ENCODE measurements at places on chromosomes 13 and 19.

- DNase-seq = no peak
Measured at GRCh38 chr13:45339399-45339798, 1.6 kb downstream of the TPT1 start.

DNA sequence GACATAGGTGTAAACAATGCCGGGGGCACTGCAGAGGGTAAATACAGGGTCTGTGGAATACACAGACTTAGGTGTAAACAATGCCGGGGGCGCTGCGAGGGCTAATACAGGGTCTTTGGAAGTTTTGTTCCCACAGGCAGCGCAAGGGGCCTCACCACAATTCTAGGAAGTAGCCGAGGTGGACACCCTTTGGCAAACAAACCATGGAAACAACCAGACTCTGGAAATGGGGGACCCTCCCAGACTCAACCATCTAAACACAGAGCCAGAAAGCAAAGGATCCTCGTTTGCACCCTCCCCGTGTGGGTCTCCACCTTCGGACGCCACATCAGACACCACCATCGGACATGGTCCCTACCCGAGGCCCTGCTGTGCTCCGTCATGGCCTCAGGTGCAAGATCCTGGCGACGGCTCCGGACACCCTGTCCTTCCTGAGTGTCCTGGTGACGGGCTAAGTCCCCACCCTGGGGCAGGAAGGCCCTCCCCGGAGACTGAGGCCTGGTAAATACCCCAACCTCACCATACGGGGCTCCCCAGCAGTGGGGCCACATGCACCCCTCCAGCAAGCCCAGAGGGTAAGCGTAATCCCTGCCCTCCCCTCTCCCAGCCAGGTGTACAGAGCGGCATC lies 16.7 kb upstream of the PLPP2 start:
- no peak for DNase-seq

- DNase-seq = no peak
Measured at GRCh38 chr19:10420444-10421239, at the start of gene PDE4A. TSS of gene PDE4A (plus strand) at chr19:10420538. CDS start at chr19:10420765, 227 bp downstream.

- DNase-seq = no peak
Measured at GRCh38 chr13:83248751-83249150, 633.5 kb downstream of the SLITRK1 start.

DNA sequence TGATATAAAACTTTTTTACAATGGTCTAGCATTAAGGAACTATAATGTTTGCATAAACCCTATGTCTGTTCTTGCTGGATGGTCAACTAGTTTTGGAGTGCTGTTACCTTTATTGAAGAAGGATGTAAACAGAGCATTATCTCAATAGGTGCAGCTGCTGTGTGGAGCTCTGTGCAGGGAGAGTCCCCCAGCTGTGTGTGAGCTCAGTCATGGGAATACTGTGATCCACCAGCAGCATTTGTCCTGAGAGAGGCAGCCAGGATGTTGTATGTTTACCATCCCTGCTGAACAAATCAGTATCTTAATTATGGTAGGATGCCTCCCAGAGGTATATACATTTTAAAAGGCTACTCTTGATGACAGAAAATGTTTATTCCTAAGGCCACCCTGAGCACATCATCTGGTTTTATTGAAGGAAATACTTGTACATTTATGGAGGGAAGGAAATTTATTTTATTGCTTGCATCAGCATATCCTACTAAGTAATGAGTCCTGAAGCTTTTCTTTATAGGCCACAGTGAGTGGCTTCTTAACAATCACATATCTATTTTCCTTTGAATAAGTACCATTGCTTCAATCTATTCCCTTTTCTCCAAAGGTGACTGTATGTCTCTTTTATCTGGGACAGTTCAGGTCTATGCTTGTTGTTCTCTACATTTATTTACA lies 11.7 kb downstream of the RAP2A start:
- no peak for DNase-seq

All from activated T-helper 1 cell treated with anti-CD3 and anti-CD28 coated beads, Interleukin-2, amount 50 U/mL, for 16 hours (primary cell).